ENCODE measurements at places on chromosomes 1 and 21. TPM values are rescaled to one million over a fixed set of nuclear protein-coding genes. Genes with fewer than 3 reads are reported as not detected.

The PLA2G4A gene
- 0.26 TPM for total RNA-seq

The FCRLA gene
- total RNA-seq, result not detected

DNA sequence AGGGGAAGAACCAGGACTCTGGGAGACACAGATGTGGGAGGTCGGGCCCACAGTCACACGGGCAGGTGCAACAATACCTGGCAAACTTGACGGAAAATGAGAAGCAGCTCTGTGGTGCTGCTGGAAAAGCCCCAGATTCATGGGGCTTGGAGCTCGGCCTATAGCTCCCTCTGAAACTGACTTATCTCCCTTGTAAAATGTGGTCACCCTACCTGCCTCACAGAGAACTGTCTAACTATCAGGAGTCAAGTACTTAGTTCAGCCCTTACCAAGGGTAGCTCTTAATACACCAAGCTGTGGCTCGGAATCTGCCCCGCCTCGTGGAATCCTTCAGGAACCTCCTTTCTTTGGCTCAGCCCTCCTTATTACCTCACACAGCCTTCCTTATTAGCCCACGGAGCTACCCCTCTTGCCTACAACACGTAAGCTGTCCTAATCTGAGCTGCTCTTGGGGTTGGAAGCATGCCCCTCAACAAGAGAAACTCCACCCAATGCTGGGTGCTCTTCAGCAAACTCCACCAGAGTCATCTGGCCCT lies 68.9 kb downstream of the MRPL37 start:
- no peaks in the 10 kb centered on the region for H3K36me3 ChIP-seq
- H3K4me3 ChIP-seq, result no peak overlapping the region
- H3K27ac ChIP-seq, result no peak overlapping the region
- H3K27me3 ChIP-seq, result no peaks in the 10 kb centered on the region

The TNFRSF4 gene
- 107 TPM for total RNA-seq

DNA sequence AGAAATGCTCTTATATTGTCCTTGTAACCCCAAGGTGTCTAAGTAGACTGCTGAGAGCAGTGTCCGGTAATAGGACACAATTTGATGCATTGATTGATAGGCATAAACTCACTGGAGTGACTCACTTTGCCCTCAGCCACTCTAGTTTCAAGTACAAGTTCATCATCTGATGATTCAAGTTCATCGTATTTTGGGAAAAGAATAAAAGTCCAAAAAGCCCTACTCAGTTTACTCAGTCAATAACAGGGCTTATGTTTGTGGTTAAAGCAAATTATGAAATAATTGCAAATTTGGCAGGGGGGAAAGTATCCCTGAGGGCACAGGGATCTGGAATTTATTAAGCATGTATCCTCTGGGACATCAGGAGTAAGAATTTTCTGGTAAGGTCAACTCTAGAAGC lies 7.6 kb upstream of the ATF3 start:
- peaks cover 46% of the 10 kb centered on the region for H3K27me3 ChIP-seq
- DNase-seq, result no peak
- H3K4me3 ChIP-seq, result no peak overlapping the region
- H3K36me3 ChIP-seq, result no peaks in the 10 kb centered on the region
- H3K27ac ChIP-seq, result peak overlapping the region; percentile 48

GRCh38 chr21:32381571-32381970 lies 11.2 kb downstream of the URB1 start:
- no peak for DNase-seq
- no peak overlapping the region for H3K4me3 ChIP-seq
- H3K27ac ChIP-seq, result no peak overlapping the region
- peaks cover 14% of the 10 kb centered on the region for H3K4me1 ChIP-seq
